Progenitor cell of endocrine pancreas (in vitro differentiated cells): ENCODE measurements at places on chromosomes 11 and 22. TPM values are rescaled to one million over a fixed set of nuclear protein-coding genes. Genes with fewer than 3 reads are reported as not detected.

The TP53I11 gene
- 71.8 and 82.8 TPM in 2 replicates for total RNA-seq

The KCNK4 gene
- total RNA-seq = 0.62 TPM in 1 of 2 replicates, not detected in the other

The RIMBP3C gene
- total RNA-seq = 1.2 TPM in 1 of 2 replicates, not detected in the other

The TMEM121B gene
- total RNA-seq = 4.7 and 5.0 TPM in 2 replicates

The CLMP gene
- 2.3 and 4.0 TPM in 2 replicates for total RNA-seq

The NCF4 gene
- total RNA-seq = not detected in 2 replicates

The PTPRJ gene
- 18.9 and 19.1 TPM in 2 replicates for total RNA-seq

The PRR5L gene
- 1.7 and 2.0 TPM in 2 replicates for total RNA-seq

The APOL5 gene
- total RNA-seq = not detected in 2 replicates

DNA sequence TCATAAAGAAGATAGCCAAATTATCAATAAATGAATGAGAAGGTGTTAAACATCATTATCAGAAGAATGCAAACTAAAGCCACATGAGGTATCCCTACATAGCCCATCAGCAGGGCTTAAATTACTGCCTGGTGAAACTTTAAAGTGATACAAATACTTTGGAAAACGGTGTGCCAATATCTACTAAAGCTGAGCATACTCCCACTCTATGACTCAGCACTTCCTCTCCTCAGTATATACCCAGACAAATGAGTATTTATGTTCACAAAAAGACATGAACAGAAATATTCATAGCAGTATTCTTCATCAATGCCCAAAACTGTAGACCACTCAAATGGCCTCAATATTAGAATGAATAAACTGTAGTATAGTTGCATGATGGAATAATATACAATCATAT, 284.6 kb upstream of the ZC3H12C start:
- DNase-seq = no peak
- H3K36me3 ChIP-seq = no peaks in the 10 kb centered on the region
- H3K27ac ChIP-seq = no peak overlapping the region
- H3K27me3 ChIP-seq = peaks cover 10% of the 10 kb centered on the region

DNA sequence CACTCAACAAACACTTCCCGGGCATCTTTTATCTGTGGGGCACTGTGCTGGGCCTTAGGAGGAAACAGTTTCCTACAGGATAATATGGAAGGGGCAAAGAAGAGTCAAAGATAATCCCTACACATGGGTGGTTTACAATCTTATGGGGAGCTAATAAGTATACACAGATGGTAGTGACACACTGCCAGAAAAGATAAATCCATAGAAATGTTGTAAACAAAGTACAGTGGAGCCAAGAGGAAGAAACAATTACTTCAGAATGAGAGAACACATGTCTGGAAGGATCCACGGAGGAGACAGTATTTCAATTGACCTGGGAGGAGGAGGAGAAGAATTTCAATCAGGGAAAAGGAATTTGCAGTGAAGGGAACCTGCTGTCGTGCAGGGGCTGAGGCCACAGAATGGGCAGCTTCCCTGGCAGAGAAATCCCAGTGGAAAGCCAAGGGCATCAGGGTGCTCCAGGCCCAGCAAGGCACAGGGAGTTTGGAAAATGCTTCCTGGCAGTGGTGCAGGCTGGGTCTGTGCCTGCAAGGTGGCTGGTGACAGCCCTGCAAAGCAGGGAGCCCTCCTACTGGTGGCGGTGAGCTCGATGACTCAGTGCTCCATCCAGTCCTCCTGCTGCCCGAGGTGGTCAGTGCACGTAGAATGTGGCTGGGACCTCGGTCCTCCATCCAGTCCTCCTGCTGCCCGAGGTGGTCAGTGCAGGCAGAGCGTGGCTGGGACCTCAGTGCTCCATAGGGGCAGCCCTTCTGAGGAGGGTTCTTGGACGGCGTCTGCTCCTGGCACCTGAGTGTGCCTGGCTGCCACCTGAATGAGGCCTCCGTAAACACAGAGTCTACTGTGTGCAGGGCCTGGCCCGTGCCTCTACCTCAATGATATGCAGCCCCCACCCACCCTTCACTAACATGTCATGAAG, 444.3 kb upstream of the B3GAT1 start:
- no peaks in the 10 kb centered on the region for H3K4me1 ChIP-seq
- no peaks in the 10 kb centered on the region for H3K36me3 ChIP-seq
- H3K27me3 ChIP-seq = peaks cover 20% of the 10 kb centered on the region
- no peak for DNase-seq

GRCh38 chr11:82899957-82900276, 313 bp downstream of the PRCP start:
- H3K4me3 ChIP-seq = peak overlapping the region; percentile 97
- no peaks in the 10 kb centered on the region for H3K27me3 ChIP-seq
- peaks cover 1% of the 10 kb centered on the region for H3K36me3 ChIP-seq
- DNase-seq = no peak
- peak overlapping the region; percentile 97 for H3K27ac ChIP-seq
- peaks cover 27% of the 10 kb centered on the region for H3K4me1 ChIP-seq

GRCh38 chr22:30649430-30650007, 13.9 kb downstream of the SLC35E4 start:
- DNase-seq = no peak
- H3K27ac ChIP-seq = no peak overlapping the region
- H3K27me3 ChIP-seq = peaks cover 4% of the 10 kb centered on the region
- H3K4me1 ChIP-seq = peaks cover 2% of the 10 kb centered on the region
- H3K36me3 ChIP-seq = peaks cover 3% of the 10 kb centered on the region

- H3K4me1 ChIP-seq = no peaks in the 10 kb centered on the region
- H3K27me3 ChIP-seq = no peaks in the 10 kb centered on the region
- no peaks in the 10 kb centered on the region for H3K36me3 ChIP-seq
- no peak for DNase-seq
- no peak overlapping the region for H3K27ac ChIP-seq
Measured at GRCh38 chr11:23058656-23059055, 198.4 kb upstream of the CCDC179 start.

- H3K27me3 ChIP-seq = no peaks in the 10 kb centered on the region
- peak overlapping the region; percentile 97 for H3K27ac ChIP-seq
- peaks cover 8% of the 10 kb centered on the region for H3K36me3 ChIP-seq
- H3K4me1 ChIP-seq = peaks cover 7% of the 10 kb centered on the region
- no peak for DNase-seq
Measured at GRCh38 chr11:65663639-65664200, 1.0 kb upstream of the RELA start.

DNA sequence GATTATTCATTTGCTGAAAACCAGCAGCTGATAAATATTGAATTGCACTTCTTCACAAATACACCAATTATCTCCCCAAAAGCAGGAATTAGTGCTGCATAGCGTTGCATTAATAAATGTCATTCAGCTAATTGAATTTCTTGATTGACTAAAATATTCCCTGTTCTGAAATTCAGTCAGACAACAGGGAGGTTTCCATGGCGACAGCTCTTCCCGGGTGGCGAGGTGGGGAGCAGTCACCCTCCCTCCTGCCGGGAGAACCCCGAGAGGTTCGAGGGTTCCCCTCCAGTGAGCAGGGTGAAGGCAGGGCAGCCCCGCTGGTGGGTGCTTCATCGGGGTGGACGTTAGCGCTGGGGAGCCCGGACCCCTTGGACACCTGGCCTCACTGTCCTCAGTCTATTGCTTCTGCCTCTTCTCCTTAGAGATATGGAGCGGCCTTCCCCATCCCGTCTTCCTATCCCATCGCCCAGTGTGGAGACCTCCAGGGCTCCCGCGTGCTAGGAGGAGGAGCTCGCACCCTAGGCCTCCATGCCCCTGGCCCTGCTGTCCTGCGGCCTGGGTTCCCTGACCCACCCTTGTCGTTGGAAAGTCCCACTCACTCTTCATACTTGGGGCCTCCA, 983.5 kb downstream of the BRD1 start:
- H3K4me1 ChIP-seq = peaks cover 12% of the 10 kb centered on the region
- H3K27ac ChIP-seq = no peak overlapping the region
- no peaks in the 10 kb centered on the region for H3K36me3 ChIP-seq
- H3K4me3 ChIP-seq = no peak overlapping the region
- peaks cover 32% of the 10 kb centered on the region for H3K27me3 ChIP-seq

- no peaks in the 10 kb centered on the region for H3K36me3 ChIP-seq
- no peak overlapping the region for H3K4me3 ChIP-seq
- no peak for DNase-seq
- H3K4me1 ChIP-seq = peaks cover 25% of the 10 kb centered on the region
- no peaks in the 10 kb centered on the region for H3K27me3 ChIP-seq
- H3K27ac ChIP-seq = peak overlapping the region; percentile 54
Measured at GRCh38 chr11:30487200-30487898, 98.8 kb downstream of the MPPED2 start.

DNA sequence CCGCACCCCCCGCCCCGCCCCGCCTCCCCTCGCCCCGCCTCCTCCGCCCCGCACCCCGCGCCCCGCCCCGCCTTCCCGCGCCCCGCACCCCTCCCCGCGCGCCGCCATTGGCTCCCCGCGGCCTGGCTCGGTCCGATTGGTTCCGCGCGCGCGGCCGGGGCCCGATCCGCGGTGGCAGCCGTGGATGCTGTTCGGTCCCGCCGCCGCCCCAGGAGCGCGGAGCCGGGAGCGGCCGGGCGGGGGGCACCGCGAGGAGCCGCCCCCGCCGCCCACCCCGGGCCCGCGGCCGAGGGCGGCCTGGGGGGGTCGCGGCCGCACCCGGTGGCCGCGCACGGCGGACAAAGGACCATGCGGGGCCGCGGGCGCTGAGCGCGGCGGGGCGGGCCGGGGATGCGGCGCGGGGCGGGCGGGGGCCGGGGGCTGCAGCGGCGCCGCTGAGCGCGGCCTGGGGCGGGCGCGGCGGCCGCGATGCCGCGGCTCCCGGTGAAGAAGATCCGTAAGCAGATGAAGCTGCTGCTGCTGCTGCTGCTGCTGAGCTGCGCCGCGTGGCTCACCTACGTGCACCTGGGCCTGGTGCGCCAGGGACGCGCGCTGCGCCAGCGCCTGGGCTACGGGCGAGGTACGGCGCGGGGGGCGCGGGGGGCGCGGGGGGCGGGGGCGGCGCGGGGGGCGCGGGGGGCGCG, at the start of gene B4GALNT4:
TSS of gene B4GALNT4 (plus strand) at position 164 of the 683 bp plus-strand sequence. CDS start at position 469, 305 bp downstream.
- H3K4me1 ChIP-seq = peaks cover 10% of the 10 kb centered on the region
- no peak for DNase-seq
- H3K27me3 ChIP-seq = peaks cover 17% of the 10 kb centered on the region
- H3K4me3 ChIP-seq = peak within 1 kb of the TSS; percentile 87

- no peak overlapping the region for H3K27ac ChIP-seq
- no peaks in the 10 kb centered on the region for H3K36me3 ChIP-seq
- no peaks in the 10 kb centered on the region for H3K4me1 ChIP-seq
Measured at GRCh38 chr11:35118906-35119305, 20.1 kb upstream of the CD44 start.

- H3K27ac ChIP-seq = peak overlapping the region; percentile 92
- H3K36me3 ChIP-seq = no peaks in the 10 kb centered on the region
- H3K4me3 ChIP-seq = no peak overlapping the region
- peak; percentile 37 for DNase-seq
- peaks cover 42% of the 10 kb centered on the region for H3K4me1 ChIP-seq
Measured at GRCh38 chr22:27480487-27480886, 321.1 kb downstream of the MN1 start.

- H3K4me1 ChIP-seq = peaks cover 47% of the 10 kb centered on the region
- no peak overlapping the region for H3K4me3 ChIP-seq
- DNase-seq = no peak
- peak overlapping the region; percentile 99 for H3K27ac ChIP-seq
Measured at GRCh38 chr22:36330655-36331305, 57.0 kb downstream of the MYH9 start.

GRCh38 chr11:93000511-93001476, 31.3 kb downstream of the MTNR1B start:
- H3K4me1 ChIP-seq = no peaks in the 10 kb centered on the region
- H3K27ac ChIP-seq = no peak overlapping the region
- no peaks in the 10 kb centered on the region for H3K36me3 ChIP-seq
- H3K27me3 ChIP-seq = no peaks in the 10 kb centered on the region
- no peak overlapping the region for H3K4me3 ChIP-seq
